Stimulated activated CD8-positive, alpha-beta memory T cell treated with anti-CD3 and anti-CD28 coated beads, Interleukin-7, amount 100 ng/mL, for 24 hours (primary cell): ENCODE measurements at places on chromosomes 12 and 14.

- DNase-seq: no peak
Measured at GRCh38 chr14:52883658-52884057, 67.2 kb downstream of the FERMT2 start.

DNA sequence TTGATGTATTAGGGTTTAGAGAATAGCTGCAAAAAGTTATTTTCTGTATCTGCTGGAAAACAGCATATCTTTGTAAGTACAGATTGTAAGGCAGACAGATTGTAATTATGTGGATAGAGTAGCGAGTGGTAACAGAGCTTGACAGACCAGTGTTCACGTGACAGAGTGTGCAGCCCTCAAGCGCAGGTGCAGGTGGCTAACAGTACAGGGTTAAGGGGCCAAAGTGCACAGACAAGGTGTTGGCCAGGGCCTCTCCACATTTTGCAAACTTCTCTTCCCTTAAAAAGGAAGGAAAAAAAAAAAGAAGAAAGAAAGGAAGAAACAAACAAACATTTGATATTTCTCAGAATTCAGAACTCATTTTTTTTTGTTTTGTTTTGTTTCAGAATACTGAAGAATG lies 25.2 kb upstream of the KLHL42 start:
- no peak for DNase-seq

GRCh38 chr14:76867516-76868453 lies 41.6 kb downstream of the LRRC74A start:
- DNase-seq: no peak

DNA sequence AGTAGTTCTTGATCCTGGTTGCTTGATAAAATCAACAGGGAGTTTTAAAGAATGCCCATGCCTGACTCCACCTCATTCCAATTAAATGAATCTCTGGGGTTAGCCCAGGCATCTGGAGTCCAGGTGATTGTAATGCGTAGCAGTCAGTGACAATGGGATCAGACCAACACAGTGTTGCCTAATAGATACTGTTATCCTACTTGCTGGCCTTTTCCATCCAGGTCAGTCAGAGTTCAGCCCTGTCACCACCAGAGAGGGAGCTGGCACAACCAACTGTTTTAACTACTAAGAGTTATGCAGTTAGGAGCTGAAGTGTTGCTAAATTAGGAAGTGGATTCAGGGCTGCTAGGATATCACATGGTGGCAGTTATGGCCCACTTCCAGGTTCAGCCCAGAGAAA lies 107.1 kb downstream of the GPR135 start:
- DNase-seq: no peak

DNA sequence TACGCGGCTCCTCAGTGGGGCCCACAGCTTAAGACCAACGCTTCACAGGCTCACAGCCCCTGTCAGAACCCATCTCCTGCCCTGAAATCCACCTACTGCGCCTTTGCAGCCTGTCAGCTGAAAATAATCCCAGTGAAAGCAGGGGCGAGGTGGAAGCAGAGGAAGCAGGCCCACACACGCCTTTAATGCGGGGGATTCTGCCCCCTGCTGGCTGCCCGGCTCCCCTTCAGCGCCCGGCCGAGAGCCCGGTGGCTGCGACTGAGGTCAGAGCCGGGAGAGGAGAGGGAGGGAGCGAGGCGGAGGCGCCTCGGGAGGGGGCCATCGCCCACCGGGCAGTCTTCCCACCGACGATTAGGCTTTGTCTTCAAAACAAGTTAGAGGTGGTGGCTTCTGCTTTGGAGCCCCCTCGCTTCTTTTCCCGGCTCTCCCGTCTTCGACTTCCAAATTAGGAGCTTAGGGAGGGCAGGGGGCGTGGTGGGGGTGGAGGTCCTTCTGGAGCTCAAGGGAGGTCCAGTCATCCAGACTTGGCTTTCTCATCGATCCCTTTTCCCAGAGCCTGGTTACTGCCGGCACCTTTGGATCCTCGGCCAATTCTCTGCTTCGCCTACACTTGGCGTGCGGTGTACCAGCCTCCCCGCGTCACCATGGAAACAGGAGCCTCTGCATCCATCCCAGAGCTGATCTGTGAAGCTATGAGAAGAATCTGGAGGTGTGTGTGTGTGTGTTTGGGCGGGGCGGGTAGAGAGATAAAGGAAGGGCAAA lies 25.2 kb upstream of the RND1 start:
- peak; percentile 48 for DNase-seq
